CD8-positive, alpha-beta memory T cell (primary cell): ENCODE measurements at places on chromosomes 7 and 10.

GRCh38 chr7:99987846-99988245, 12.0 kb upstream of the AZGP1 start:
- no peak for DNase-seq

- no peak for DNase-seq
These were observed 1.8 kb upstream of the SRGN start for GRCh38 chr10:69086001-69086509.

DNA sequence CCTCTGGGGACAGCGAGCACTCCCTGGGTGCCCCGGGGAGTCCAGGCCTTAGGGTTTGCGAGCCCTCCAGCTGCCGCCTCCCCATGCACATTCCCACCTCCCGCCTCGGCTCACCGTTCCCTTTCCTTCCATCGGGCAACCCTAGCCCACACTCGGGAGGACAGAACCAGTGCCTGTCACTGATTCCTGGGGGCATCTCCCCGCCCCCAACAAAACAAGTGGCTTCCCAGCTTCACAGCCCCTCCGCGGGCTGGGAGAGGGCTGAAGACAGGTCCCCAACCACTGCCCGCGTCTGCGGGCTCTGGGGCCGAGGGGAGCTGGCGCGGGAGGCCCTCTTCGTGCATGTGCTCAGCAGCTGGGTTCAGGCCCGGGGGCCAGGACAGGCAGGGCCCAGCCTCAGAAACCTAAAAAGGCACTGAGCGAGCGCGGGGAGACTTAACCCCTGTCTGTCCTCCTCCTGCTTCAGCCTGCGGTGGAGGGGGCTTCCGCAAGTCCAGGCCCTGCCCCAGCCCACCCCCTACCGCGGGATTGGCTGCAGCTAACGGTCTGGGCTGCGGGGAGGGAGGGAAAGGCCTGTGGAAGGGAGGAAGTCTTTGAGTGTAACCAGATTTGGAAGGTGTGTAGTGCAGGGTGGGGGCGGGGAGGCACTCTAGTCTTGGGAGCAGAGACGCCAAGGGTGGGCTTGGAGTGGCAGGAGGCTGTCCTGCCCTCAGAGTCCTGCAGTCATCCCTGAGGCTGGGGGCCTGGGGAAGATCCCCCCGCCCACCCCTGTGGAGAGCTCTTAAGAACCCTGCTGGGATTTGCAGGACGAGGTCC, 1.2 kb downstream of the FLNC start:
- no peak for DNase-seq

DNA sequence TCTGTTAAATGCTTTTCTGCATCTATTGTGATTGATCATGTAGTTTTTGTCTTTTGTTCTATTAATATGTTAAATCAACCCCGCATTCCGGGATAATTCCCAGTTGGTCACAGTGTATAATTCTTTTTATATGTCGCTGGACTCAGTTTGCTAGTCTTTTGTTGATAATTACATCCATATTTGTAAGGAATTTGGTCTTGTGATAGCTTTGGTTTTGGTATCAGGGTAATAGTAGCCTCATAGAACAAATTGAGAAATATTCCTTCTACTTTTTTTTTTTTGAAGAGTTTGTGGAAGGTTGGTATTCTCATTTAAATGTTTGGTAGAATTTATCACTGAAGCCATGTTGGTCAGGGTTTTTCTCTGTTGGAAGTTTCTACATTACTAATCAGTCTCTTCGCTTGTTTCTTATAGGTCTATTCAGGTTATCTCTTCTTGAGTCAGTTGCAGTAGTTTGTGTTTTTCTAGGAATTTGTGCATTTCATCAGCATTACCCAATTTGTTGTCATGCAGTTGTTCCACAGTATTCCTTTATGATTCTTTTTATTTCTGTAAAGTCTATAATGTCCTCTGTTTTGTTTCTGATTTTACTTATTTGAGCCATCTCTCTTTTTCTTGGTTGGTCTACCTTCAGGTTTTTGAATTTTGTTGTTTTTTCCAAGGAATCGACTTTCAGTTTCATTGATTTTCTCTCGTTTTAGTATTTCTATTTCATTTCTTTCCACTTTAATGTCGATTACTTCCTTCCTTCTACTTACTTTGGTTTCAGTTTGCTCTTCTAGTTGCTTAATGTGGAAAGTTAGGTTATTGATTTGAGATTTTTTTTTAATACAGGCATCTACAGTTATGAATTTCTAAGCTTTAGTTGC, 64.6 kb upstream of the GJD4 start:
- DNase-seq, result no peak

DNA sequence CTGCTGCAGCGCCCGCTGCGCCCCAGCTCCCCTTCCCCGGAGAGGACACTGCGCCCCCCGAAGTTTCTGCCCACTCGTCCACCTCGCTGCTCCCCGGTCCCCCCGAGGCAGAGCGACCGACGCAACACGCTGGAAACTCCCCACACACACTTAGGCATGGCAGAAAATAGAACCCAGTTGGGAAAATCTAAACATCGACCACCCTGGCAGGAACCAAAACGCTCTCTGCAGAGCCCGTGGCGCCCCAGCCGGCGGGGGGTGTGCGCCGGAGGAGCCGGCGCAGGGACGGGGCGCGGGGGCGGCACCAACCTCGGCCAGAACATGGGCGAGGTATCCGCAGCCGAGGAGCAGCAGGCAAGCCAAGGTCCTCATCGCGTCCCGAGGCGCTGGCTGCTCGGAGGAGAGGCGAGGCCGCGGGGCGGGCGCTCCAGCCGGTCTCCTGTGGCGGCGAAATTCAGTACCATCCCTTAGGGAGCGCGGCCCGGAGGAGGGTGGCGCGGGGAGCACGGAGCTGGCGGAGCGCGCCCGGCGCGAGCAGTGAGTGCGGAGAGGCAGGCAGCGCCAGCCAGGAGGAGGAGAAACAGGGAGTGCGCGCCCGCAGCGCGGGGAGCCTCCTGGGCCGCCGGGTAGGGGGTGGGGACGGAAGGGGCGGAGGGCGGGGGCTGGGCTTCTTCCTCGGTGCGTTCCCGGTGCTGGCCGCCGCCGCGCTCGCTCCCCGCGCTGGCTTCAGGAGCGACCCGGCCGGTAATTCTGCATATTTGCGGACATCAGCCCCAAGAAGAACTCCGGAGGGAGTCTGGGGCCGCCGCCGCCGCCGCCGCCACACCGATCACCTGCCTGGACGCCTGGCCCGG, 789 bp downstream of the PDGFA start:
- no peak for DNase-seq

DNA sequence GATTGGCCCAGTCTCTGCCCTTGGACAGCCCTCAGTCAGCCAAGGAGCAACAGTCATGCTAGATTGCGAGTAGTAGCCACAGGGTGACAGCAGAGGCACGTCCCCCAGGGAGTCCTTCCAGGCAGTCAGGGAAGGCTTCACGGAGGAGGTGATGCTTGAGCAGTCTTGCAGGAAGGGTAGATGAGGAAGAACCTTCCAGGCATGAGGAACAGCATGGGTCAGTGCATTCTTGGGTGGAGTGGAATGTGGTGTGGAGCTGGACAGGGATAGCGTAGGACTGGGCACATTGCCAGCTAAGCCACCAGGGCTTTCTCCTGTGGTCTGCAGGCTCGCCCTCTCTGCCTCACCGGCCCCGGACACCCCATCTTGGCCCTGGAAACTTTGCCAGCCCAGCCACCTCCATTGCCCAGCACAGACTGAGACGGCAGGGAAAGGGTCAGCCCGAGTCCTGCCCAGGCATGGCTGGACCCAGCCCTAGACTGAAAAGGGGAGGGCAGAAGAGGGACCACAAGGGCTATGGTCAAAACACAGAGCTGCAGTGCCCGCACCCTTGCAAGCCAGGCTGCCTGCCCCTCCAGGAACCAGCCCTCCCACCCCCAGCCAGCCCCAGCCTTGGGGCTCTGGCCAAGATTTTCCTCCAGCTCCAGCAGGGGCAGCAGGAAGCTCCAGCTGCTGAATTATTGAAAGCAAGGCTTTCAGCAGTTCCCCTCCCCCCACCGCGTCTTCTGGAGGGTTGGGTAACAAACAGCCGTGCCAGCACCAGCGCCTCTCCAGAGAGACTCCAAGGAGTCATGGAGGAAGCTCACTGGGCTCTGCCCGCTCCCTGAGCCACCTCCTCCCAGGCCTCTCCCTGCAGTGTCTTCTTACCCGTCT, 18.7 kb downstream of the SRRM3 start:
- no peak for DNase-seq

DNA sequence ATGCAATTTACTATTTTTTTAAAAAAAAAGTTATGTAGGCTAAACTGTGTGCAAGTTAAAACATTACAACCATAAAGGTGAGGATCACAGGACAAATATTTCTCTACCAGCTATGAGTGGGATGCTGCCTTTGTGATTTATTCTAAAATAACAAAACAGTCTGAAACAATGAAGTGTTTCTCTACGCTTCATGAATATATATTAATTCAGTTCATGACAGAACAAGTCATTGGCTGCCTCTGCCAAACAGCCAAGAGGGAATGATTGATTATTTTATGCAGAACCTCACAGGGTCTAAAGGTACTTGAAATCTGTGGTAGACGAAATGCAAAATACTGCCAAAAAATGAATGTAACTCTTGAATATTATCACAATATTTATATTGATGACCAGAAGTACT, 29.0 kb upstream of the SOSTDC1 start:
- no peak for DNase-seq

- DNase-seq, result no peak
These were observed 35.4 kb downstream of the CTTNBP2 start for GRCh38 chr7:117837841-117838240.

- peak; percentile 30 for DNase-seq
These were observed 10.5 kb upstream of the CRPPA start for GRCh38 chr7:16431646-16432424.
